ENCODE measurements at places on chromosomes 11 and 22.

DNA sequence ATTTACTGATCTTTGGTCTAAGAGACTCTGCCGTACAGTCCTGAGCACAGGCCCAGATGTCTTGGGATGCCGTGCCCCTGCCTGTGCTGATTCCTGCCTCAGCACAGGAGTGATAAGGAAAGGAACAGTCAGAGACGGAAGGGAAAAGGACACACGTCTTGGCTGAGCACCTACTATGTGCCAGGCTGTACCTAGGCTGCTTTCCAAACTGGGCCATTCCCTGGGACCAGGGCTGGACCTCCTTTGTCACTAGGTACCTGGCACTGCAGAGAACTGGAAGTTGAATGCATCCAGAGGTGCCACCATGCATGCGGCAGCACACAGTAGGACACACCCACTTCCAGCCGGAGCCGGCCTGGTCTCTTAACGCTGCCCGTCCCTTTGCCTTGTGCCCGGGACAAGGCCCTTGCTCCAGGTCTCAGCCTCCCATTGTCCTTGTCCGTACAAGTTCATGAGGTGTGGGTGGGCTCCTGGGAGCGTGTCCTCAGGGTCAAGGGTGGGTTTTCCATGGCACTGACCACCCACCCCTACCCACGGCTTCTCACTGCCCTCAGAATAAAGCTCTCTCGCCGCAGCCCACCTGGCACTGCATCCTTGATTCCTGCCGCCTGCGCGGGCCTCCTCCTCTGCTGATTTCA is 1.1 kb upstream of the SSTR3 start:
- DNase-seq: no peak

DNA sequence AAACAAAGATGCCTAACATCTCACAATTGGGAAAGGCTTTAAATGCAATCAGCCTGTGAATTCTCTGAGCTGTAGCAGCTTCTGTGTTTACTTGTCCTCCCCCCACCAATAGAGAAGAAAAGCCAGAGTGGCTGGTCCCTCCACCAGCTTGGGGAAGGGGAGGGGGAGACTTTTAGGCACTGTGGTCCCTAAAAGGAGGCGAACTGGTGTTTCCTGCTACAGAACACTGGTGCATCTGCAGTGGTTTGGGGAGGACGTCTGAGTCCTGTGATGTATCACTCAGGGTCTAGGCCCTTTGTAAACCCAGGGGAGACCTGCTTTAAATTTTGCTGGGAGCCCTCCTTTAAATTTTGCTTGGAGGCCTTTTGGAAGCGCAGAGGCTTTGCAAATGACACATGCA is 16.9 kb downstream of the TNRC6B start:
- no peak for DNase-seq

- no peak for DNase-seq
These were observed 1157.5 kb downstream of the BRD1 start for GRCh38 chr22:48669986-48670716.

DNA sequence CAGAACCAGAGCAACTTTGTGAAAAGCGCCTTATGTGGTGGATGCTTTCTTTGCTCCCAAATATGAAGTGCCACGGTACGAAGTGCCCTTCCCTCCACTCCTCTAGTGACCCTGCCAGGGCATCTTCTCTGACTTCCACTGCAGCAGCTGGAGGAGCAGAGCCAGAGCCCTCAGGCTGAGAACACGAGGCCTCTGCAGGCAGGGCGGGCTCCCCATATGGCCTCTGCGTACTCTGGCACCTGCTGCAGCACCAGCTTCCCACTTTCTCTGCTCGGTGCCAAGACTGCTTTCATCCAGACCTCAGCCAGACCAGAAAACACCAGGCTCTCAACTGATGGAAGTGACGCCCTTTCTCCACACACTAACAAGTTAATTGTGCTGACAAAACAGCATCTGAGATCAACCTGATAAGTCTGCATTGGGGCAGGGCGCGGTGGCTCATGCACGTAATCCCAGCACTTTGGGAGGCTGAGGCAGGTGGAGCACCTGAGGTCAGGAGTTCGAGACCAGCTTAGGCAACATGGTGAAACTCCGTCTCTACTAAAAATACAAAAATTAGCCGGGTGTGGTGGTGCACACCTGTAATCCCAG is 12.8 kb downstream of the UFD1 start:
- DNase-seq: no peak

- no peak for DNase-seq
These were observed 75.2 kb upstream of the TP53I11 start for GRCh38 chr11:45025716-45026492.

DNA sequence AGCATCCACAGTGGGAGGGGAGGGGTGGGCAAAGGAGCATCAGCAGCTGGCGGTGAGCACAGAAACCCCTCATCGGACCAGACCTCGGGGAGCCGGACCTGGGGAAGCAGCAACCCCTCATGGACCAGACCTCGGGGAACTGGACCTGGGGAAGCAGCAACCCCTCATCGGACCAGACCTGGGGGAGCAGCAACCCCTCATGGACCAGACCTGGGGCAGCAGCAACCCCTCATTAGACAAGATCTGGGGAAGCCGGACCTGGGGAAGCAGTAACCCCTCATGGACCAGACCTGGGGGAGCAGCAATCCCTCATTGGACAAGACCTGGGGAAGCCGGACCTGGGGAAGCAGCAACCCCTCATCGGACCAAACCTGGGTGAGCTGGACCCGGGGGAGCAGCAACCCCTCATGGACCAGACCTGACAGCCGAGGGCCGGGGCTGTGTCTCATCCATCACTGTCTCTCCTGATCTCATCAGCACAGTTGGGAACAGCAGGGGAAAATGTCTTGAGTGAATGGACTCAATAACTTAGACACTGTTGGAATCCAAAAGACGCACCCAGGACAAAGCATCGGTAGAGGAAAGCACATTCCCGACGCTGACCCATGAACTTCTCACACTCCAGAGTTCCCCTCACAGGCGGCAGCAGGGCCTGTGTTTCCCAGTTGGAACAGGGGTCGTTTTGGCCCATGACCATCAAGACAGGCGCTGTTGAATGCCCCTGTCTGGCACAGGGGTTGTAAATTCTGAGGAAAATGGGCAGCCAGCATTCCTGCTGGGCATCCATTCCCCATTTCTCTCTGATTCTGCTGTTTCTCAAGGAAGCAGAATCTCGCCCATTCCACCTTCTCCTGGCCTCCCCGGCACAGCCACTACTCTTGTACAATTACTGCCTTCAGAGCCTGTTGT is 1494.6 kb downstream of the TBC1D22A start:
- no peak for DNase-seq

DNA sequence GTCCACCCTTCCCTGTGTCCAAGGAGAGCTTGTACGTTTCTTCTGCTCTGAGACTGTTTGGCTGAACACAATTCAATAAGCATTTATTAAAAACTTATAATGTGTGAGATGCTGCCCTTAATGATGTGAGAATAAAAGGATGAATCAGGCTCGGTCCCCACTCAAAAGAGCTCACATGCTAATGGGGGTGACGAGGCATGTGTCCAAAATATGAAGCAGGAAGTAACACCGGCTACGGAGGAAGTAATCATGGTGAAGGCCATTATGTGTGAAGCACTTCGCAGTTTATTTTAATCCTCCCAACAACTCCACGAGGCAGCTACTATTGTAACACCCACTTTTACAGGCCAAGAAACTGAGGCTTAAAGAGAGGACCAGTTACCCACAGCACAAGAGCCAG is 3.4 kb upstream of the RASD2 start:
- no peak for DNase-seq

GRCh38 chr22:45058622-45058912 is 48.8 kb upstream of the PHF21B start:
- no peak for DNase-seq

DNA sequence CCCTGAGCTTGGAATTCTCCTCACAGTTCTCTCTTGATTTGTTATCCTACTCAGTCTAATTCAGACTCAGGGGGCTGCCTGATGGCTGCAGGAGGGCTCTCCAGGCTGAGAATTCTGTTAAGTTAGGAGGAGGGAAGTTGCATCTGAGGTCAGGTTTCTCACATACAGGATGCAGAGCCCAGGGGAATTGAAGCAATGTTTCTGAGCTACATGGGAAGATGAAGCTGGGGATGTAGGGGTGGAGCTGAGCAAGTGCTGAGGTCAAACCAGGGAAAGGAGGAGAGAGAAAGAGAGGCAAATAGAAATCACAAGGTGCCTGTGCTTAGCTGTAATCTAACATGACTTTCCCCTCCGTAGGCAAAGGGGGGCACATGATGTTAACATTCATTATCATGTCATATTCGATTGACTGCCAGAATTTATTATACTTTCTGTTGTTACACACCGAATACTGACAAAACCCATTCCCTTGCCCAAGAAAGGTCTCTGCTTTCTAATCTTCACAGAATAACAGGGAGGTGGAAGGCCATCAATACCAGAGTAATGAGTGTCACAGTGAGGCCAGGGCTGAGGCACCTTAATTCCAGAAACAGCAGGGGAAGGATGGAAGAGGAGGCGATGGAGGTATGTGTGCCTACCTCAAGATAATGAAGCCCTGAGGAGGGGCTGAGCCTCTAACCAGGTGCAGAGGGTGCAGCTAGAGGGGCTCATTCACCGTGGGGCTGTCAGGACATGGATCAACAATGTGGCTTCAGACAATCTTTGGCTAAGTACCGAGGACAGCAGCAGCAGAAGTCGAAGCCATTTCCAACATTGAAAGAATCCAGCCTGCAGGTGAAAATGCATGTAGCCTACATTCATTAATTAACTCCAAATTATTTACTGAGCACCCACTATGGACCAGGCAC is 205.4 kb upstream of the SNX19 start:
- DNase-seq: no peak

DNA sequence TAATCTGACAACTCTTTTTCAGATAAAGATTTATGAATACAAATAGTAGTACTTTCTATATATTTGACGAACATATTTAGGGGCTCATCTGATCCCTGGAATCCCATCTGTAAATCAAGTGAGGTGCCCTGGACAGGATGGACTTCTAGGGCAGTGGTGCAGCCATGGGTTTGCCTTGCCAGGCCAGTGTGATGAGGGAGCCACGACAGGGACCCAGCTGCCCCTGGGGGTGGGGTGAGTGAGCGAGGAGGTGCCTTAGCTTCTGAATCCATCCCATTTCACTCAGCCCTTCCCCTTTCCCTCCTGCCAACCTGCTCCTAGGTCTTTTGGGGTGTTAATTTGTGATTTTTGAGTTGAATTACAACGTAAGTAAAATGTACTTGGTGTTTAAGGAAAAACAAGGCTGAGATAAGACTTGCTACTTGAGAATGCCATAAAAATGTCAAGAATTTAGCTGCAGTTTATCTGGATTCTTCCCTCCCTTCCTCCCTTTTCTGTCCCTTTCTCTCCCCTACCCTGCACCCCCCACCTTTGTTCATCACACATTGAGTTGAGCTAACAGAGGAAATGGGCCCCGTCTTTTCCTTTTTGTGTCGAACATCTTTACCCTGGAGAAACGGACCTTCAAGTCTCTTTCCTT is 60.8 kb downstream of the PPFIBP2 start:
- DNase-seq: no peak

DNA sequence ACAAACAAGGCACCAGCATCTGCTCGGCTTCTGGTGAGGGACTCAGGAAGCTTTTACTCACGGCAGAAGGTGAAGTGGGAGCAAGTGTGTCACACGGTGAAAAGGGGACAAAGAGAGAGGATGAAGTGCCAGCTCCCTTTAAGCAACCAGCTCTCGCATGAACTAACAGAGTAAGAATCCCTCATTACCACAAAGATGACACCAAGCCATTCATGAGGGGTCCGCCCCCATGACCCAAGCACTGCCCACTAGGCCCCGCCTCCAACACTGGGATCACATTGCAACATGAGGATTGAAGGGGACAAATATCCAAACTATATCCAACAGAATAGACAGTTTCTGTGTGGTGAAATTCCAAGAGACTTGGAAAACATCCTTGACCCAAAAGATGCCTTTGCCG is 198.2 kb upstream of the POU2AF2 start:
- DNase-seq: no peak

DNA sequence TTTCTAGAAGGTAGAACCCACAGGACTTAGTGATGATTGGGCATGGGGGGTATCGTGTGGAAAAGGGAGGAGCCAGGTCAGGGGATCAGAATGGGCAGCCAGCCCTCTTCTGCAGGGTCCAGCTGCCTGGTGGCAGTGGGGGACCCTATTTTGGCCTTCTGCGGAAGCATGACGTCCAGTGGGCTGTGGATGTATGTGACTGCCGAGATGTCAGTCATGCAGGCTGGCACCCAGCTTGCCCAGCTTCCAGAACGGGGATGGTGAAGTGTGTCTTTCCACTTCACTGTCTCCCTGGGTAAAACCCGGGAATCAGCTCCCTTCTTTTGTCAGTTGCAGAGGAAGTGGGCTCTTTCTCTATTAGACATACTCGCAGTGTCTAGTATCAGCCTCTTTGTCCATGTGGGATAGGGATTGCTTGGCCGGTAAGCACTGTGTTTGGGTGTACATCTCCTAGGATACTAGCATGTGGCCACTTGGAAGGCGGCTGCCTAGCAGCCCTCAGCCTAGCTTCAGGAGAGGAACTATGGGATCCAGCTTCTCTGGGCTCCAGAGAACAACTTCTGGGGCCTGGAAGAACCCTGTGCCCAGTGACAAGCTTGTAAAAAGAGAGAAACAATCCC is 51.4 kb downstream of the GRIK4 start:
- no peak for DNase-seq

- DNase-seq: no peak
These were observed 15.2 kb downstream of the MRGPRG start for GRCh38 chr11:3203221-3204043.

- no peak for DNase-seq
These were observed 743.5 kb downstream of the BRD1 start for GRCh38 chr22:49084206-49084605.

DNA sequence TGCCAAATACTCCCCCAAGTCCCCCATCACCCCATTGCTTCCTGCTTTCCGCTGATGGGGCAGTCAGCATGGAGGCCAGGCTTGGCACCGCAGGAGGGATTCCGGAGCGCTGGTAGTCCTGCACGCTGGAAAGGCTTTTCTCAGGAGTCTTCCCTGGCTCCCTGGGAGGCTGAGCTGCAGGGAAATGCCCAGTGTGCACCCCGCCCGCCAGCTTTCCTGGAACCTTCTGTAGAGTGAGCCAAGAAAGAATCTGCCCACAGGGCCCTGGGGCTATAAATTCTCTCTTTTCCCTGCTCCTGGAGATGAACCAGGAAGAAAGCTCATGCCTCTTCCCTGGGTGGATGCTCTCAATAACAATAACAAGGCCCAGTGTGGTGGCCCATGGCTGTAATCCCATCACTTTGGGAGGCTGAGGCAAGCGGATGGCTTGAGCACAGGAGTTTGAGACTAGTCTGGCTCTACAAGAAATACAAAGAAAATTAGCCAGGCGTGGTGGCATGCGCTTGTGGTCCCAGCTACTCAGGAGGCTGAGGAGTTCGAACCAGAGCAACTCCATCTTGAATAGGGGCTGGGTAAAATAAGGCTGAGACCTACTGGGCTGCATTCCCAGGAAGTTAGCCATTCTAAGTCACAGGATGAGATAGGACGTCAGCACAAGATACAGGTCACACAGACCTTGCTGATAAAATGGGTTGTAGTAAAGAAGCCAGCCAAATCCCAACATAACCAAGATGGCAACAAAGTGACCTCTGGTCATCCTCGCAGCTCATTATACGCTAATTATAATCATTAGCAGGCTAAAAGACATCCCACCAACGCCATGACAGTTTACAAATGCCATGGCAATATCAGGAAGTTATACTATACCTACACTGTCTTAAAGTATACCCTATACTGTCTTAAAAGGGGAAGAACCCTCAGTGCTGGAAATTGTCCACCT is 46.4 kb upstream of the FTH1 start:
- DNase-seq: no peak

Measured in activated T-helper 1 cell treated with Interleukin-2 at 50 U/mL for 16 hours (primary cell).